ENCODE measurements at places on chromosomes 4 and X.

GRCh38 chr4:120316416-120316815 is 249.8 kb upstream of the MAD2L1 start:
- DNase-seq: no peak

- DNase-seq: peak; percentile 78
Observed at GRCh38 chr4:78056265-78057129, 626 bp upstream of the FRAS1 start.

- DNase-seq: no peak
Observed at GRCh38 chrX:8042304-8042703, 115.1 kb upstream of the PNPLA4 start.

- DNase-seq: peak; percentile 30
Observed at GRCh38 chr4:78544678-78545077, 6.9 kb upstream of the ANXA3 start.

DNA sequence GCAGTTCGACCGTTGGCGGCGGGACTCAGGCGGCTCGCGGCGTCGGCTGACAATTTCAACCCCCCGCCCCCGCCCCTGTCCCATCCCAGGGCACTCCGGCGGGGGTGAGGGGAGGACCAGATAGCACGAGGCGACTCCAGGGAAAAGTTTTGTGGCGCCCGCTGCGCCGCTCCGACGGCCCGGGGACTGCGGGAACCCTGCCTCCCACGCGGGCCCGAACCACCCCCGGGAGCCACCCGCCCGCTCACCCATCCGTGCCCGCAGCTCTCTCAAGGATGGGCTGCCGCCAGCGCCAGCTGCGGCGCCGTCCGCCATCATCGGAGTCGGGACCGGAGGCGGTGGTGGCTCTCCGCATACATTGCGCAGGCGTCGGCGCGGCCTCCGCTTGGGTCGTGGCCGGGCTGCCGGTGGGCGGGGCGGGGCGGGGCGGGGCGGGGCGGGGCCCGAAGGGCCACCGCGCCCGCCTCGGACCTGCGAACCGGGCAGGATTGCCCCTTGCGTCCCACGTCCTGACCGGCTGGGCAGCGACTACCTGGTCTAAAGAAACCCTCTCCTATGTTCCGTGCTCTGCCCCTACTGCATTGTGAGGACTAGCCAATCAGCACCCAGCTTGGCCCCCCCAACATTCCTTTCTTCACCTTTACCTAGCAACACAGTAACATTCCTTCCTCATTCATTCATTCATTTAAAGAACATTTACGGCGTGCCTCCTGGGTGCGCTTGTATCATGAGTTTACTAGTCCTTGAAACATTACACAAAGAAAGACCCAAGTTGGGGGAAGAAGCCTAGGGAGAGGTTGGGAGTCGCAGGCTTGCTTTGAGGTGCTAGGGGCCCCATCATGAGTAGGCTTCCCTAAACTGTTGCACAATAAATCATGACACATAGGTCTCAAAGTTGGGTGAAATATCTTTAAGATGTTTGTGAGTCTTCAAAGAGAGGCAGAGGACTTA is at the start of gene MAP7D3:
Gene MAP7D3 (minus strand): TSS at position 360 of the 951 bp plus-strand sequence. CDS start 42 bp downstream, at position 318.
- DNase-seq: peak; percentile 67

DNA sequence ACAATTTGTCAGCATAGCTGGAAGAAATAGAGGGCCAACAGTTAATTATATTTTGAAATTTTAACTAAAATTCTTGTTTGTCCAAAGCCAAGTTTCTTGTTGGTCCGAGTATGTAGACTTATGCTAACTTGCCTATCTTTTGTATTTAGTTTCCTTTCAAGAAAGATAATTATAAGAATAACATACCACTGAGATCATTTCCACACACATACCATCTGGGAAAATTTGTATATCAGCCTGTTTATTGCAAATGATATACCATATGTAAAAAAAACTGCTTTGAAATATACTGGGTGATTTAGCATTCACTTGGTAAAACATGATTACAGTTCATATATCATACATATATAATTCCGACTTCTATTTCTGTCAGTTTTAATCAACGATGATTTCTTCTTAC is 84.7 kb upstream of the ANKRD50 start:
- DNase-seq: no peak

GRCh38 chrX:106952988-106953387 is 32.8 kb downstream of the CLDN2 start:
- DNase-seq: peak; percentile 20

- DNase-seq: no peak
Observed at GRCh38 chr4:89294573-89295269, 12.9 kb downstream of the GPRIN3 start.

- DNase-seq: no peak
Observed at GRCh38 chr4:7397206-7398103, 37.3 kb downstream of the PSAPL1 start.

- no peak for DNase-seq
Observed at GRCh38 chrX:8635812-8636211, 96.1 kb downstream of the ANOS1 start.

DNA sequence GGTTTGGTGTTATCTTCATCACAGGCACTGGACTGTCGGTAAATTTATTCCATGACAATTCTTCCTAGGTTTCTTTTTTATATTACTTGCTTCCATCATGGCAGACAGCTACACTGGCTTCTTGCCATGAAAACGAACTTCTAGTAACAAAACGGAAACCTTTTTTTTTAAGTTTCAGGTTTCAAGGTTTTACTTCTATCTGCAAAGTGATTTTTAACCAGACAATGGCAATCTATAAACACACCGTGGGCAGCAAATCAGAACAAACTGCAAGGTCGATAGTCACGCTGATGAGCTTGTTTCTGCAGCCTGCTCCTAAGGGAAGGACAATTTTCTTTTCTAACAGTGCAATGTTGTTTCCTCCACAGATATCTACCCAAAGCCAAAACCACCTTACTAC is 29.9 kb downstream of the XG start:
- DNase-seq: no peak

DNA sequence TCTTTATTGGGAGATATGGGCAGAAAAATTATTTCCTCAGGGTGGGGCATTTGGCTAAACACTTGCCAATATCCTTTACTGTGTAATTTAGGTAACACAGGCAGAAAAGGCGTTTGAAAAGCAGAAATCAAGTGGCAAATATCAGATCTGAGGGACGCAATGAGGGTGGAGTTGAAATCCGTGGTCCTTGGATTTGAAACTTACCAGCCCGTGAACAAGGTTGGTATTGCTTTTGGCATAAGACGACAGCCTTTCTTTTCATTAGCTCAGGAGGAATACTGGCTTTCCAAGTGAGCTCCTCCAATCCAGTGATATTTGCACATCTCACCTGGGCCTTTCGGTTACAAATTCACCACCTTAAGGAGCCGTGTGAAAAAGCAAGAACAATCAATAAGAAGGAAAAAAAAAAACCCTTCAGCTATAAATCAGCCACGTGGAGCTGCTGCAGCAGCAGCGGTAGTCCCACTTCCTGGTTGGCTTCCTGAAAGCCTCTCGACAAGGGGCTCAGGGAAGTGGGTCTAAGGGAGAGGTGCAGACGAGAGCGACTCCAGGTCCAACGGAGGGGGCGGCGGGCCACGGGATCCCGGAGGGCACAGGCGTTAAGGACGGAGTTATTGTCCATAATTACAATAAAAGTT is 734 bp upstream of the GALNT7 start:
- DNase-seq: peak; percentile 29

GRCh38 chr4:113958766-113959538 is 20.5 kb downstream of the ARSJ start:
- peak; percentile 98 for DNase-seq

GRCh38 chrX:13092455-13092941 is 48.1 kb upstream of the FAM9C start:
- no peak for DNase-seq

- DNase-seq: no peak
Observed at GRCh38 chr4:76989391-76990061, 40.0 kb downstream of the SEPTIN11 start.

- DNase-seq: no peak
Observed at GRCh38 chrX:132470831-132471230, 18.0 kb downstream of the MBNL3 start.

DNA sequence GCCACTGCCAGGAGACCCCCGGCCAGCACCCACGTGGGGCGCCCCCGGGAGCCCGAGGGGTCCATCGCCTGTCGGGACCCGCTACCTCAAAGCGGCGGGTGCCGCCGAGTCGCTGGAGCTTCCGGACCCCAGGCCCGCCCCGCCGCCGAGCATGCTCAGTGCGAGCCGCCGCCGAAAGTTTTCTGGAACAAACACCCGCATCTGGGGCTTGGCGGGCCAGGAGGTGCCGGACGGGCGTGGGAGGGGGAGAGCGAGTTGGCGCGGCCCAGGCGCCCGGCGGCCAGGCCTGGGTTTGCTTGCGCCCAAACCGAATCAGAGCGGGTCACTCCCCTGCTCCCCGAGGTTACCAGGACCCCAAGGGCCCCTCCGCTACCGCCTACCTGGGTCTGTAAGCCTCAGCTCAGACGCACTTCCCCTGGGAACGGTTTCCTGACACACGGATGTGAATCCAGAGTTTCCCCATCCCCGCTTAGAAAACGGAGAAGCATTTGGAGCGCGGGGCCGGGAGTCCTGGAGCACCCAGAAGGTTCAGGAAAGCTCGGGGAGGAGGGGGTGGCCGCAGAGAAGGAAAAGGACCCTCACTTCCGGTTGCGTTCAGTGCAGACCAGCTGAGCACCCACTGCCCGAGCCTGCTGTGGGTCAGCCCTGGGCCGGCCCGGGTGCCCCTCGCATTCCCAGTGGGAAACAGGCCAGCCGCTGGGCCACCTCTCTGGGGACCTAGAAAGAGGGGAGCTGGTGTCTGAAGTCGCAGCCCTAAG is at the start of gene EVC2:
Gene EVC2 (minus strand): TSS at position 111 of the 758 bp plus-strand sequence. CDS start 46 bp downstream, at position 65.
- peak; percentile 63 for DNase-seq

DNA sequence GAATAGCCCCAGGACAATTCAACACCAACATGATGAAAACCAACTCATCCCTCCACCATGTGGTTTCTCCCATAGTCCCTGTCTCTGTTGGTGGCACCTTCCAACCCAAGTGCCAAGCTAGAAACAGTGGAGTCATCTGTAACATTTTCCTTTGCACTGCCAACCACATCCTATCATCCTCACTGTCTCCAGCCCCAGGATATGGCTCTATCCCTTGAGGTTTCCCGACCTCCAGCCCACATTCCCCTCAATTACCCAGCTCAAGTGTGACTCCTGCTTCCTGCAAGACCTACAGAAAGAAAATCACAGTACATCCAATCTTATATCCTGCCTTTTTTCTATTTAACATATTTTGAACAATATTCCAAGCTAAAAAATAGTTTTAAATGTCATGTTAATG is 24.2 kb downstream of the PNMA6F start:
- DNase-seq: no peak

GRCh38 chrX:124426288-124427169 is 80.2 kb downstream of the SH2D1A start:
- DNase-seq: no peak

DNA sequence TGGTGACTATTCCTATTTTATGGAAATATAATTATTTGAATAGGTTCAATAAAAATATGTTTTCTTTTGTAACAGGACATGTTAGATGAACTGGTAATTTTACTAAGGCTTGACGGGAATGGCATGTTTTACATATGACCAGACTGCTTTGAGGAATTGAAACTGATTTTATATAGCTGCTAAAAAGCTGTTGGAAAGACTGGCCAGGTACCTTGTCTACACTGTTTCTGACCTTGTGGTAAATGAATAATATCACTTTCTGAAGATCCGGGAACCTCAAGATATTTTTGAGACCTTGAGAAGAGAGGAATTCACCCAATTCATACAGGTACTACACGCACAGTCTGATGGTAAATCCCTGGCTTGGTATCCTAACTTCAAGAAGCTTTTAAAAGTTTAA is 42.1 kb upstream of the USP46 start:
- no peak for DNase-seq

GRCh38 chr4:95213366-95213765 is 335.4 kb downstream of the UNC5C start:
- no peak for DNase-seq

DNA sequence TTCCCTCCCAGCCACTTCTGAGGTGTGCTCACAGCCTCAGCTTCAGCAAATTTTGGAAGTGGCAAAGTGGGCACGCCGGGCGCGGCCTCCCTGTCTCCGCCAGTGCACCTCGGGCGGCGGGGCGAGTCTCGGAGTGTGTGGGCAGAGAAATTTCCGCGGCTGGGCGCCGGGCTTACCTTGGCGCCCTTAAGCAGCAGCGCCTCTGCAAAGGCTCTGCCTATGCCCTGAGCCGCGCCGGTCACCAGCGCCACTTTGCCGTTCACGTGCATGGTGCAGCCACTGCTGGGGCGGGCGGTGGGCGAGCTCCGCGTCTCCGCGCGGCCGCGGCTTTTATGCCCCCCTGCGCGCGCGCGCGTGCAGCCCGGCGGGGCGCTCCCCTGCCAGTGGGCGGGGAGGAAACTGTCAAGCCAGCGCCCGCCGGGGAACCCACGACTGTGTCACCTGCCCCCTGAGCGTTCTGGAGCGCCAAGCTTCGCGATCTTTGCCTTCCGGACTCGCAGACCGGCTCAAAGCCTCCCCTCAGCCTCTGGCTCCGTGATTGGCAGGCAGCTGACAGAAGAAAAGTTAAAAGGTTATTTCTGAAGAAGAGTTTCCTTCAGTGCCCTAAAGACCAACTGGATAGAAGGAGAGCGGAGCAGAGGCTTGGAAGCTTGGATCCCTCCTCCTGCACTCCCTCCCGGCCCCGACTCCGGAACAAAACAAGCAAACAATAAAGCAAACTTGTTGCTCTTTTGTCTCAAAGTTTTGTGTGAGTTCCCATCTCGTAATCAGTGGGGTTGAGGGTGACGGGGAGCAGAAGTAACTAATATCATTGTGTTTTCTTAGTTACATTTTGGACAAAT is at the start of gene HPGD:
Gene HPGD (minus strand): TSS at position 306 of the 842 bp plus-strand sequence. CDS start 37 bp downstream, at position 269.
- no peak for DNase-seq

- DNase-seq: no peak
Observed at GRCh38 chr4:101177154-101177553, 170.2 kb downstream of the PPP3CA start.

DNA sequence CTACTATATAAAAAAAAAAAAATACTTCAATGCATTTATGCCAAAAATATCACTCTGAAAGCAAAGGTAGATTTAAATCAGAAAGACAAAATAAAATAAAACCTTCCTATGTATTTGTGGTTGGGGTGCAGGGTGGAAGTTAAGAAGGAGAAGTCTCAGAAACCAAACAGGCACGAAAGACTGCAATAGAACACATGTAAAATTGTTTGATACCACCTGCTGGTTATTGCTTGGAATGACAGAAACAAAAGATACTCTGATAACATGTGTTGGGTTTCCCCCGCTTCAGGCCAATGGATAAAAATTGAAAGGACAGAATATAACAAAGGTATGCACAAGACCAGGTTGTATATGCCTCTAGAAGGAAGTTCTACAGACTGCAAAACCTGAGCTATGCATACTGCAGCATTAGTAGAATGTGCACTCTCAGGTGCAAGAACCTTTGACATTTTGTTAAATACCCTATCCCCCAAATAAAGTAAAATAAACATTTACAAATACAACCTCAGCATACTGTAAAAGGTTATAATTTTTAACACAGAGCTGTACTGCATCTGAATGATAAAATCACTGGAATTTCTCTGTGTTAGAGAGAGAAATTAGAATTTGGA is 118.8 kb downstream of the GABRA2 start:
- DNase-seq: no peak

DNA sequence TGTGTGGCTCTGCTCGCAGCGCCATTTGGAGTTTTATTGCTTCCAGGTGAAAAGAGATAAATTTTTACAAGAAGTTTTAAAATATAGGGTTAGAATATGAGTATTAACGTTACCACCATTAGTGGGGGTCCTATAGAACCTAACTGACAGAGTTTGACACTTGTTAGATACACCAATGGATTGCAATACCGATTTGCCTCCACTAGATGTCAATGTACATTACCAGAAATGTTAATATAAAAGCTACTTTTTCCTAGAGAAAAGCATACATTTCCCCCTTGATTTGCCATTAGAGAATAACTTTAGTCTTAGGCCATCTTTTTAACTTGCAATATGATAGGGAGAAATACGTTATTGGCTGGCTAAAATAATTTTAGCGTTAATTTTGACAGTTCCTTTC is 108.4 kb downstream of the LINC00632 start:
- peak; percentile 26 for DNase-seq

- DNase-seq: peak; percentile 20
Observed at GRCh38 chr4:156335721-156336120, 382.1 kb upstream of the CTSO start.
